ENCODE measurements at places on chromosomes 16 and 17. TPM values are rescaled to one million over a fixed set of nuclear protein-coding genes. Genes with fewer than 3 reads are reported as not detected.

The TPSD1 gene
- not detected for total RNA-seq

The AARSD1 gene
- total RNA-seq: 37.6 TPM

DNA sequence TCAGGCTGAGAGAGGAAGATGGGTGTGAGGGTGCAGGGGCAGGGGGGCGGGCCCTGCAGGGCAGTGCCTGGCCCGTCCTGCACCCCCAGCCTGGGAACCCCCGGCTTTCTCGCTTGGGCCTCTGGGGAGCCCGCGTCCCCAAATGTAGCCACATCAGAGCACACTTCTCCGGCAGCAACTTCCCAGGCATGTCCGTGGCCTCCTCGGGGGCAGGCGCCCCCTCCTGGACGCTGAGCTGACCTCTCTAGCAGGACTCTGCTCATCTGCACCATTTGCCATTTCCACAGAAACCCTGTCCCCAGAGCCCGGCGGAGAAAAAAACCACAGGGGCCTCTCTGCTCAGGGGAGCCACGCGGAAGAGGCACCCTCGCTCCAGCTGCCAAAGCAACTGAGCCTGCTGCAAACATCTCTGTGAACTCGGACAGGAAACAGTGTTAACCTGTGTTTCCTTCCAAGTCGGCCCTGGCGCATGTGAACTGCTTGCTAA is 63.4 kb downstream of the KLHDC4 start:
- H3K27ac ChIP-seq: peak overlapping the region; percentile 79
- peaks cover 52% of the 10 kb centered on the region for H3K4me1 ChIP-seq

DNA sequence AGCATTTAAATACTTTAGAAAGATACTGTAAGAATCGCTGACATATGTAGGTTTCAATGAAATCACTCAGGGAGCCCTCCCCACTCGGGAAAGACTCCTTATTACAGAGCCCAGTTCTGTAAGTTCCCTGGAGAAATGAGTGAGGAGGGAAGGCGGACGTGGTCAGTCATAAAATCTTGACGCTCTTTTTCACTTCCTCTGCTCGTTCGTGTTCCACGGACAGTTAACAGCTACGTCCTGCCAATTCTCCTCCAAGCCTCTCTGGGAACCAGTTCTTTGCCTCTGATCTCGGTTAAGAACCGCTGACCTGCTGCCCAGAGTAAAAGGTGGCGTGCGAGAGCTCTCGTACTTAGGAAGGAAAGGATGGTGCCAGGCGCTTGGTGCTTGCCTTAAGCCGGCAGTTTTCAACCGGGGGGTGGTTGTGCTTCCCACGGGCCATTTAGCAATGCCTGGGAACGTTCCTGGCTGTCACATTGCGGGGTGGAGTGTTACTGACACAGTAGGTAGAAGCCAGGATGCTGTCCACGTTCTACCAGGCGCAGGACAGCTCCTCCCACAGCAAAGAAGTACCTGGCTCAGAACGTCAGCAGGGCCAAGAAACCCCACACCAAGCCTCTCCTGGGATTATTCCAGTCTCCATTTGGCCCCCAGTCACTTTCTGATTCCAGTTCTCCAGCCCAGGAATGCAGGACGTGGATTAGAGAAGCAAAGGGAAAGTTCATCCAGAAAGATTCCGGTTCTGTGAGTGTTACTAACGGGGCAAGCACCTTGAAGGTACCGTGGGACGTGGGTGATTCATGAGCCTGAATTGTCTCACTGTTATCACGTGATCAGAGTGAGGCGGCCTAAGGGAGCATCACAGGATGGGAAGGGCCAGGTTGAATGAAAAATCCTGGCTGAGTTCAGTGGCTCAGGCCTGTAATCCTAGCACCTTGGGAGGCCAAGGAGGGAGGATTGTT is 87.7 kb downstream of the MRM3 start:
- H3K4me3 ChIP-seq: no peak overlapping the region
- peaks cover 13% of the 10 kb centered on the region for H3K27me3 ChIP-seq
- peaks cover 3% of the 10 kb centered on the region for H3K36me3 ChIP-seq
- H3K27ac ChIP-seq: no peak overlapping the region
- DNase-seq: no peak

DNA sequence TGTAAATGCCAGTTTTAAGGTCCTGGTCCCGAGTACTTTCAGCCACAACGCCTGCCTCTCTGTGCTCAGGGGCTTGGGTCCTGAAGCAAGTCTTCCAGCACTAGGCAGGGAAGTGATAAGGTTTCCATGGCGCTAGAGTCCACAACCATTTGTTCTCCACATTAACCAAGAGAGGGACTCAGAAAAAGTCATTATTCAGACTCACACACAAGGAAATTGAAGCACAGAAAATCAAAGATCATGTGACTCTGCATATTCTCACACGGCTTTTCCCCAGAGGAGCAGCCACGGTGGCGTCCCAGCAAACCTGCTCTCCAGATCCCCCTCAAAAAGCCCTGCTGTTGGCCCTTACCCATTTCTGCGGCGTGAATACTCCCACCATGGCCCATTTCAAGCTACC is 9.7 kb downstream of the ENPP7 start:
- H3K4me1 ChIP-seq: peaks cover 4% of the 10 kb centered on the region
- H3K27me3 ChIP-seq: peaks cover 10% of the 10 kb centered on the region
- H3K36me3 ChIP-seq: no peaks in the 10 kb centered on the region
- H3K27ac ChIP-seq: no peak overlapping the region
- DNase-seq: no peak
- no peak overlapping the region for H3K4me3 ChIP-seq

DNA sequence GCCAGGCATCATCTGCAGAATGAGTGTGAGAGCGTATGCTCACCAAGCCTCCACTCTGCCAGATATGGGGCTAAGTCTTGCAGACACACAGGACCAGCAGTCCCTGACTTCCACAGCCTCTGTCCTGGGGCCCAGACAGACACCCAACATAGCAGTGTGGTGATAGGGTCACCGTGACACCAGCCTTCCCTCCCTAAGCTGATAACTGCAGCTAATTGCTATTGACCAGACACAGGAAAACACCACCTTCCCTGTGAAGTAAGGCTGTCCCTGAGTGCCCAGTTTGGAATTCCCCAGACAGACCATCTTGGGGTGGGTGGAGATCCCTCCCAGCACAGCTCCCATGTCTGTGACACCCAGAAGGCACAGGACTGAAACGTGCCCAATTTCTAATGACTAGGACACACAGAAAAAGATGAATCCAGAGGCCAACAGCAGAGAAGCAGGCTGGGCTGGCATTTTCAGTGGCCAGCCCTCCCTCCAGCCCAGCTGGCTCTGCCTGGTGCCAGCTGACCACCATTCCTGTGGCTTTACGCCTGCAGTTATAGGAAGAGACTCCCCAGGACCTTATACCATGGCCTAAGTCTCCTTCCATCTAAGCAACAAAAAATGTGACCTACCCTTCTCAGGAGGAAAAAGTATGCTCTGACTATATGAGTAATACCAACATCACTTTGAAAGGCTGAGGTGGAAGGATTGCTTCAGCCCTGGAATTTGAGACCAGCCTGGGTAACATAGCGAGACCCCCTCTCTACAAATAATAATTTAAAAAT is 30.3 kb downstream of the ATPAF2 start:
- H3K27ac ChIP-seq: no peak overlapping the region
- H3K4me1 ChIP-seq: no peaks in the 10 kb centered on the region
- H3K4me3 ChIP-seq: no peak overlapping the region
- H3K36me3 ChIP-seq: no peaks in the 10 kb centered on the region
- H3K27me3 ChIP-seq: no peaks in the 10 kb centered on the region

- no peak overlapping the region for H3K4me3 ChIP-seq
- DNase-seq: no peak
- no peak overlapping the region for H3K27ac ChIP-seq
- H3K36me3 ChIP-seq: no peaks in the 10 kb centered on the region
- H3K27me3 ChIP-seq: peaks cover 7% of the 10 kb centered on the region
- peaks cover 30% of the 10 kb centered on the region for H3K4me1 ChIP-seq
Measured at GRCh38 chr17:1173432-1174262, 6.1 kb downstream of the ABR start.

DNA sequence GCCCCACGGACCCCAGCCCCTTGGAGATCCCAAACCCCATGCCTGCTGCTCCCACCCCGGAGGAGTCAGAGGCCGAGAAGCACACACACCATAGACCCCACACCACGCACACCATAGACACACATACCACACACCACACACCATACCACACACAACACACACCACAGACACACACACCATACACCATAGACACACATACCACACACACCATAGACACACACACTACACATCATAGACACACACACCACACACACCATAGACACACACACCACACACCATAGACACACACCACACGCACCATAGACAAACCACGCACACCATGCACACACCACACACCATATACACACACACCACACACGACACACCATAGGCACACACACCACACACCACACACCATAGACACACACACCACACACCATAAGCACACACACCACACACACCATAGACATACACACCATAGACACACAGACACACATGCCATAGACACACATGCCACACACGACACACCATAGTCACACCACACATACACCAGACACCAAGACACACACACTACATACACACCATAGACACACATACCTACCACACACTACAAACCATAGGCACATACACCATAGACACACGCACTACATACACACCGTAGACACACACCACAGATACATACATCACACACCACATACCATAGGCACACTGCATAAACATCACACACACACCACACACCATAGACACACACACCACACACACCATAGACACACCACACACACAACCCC is 11.3 kb downstream of the TBC1D16 start:
- no peaks in the 10 kb centered on the region for H3K27me3 ChIP-seq
- H3K36me3 ChIP-seq: no peaks in the 10 kb centered on the region
- no peak for DNase-seq
- H3K4me1 ChIP-seq: no peaks in the 10 kb centered on the region

- H3K27me3 ChIP-seq: peaks cover 13% of the 10 kb centered on the region
- H3K27ac ChIP-seq: no peak overlapping the region
- H3K4me1 ChIP-seq: no peaks in the 10 kb centered on the region
- H3K36me3 ChIP-seq: no peaks in the 10 kb centered on the region
Measured at GRCh38 chr17:50266384-50267073, 7.7 kb upstream of the TMEM92 start.

DNA sequence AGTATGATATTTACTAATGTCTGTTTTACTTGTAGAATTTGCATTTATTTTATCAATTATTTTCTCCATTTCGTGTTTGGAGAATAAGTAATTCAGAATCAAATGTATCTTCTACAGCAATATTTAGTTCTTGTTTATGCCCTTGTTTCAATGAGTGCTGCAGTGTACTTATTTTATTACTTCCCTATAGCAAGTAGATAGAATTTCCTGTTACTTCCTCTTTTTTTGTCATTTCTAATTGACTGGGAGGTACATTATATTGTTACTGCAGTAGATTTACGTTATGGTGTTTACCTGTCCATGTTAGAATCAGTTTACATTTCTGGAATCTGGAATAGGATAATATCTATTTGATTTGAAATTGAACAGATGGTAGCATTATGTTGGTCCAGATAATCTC is 71.2 kb downstream of the OMG start:
- peaks cover 13% of the 10 kb centered on the region for H3K4me1 ChIP-seq
- no peak overlapping the region for H3K4me3 ChIP-seq
- H3K27ac ChIP-seq: no peak overlapping the region
- no peak for DNase-seq
- peaks cover 2% of the 10 kb centered on the region for H3K36me3 ChIP-seq

DNA sequence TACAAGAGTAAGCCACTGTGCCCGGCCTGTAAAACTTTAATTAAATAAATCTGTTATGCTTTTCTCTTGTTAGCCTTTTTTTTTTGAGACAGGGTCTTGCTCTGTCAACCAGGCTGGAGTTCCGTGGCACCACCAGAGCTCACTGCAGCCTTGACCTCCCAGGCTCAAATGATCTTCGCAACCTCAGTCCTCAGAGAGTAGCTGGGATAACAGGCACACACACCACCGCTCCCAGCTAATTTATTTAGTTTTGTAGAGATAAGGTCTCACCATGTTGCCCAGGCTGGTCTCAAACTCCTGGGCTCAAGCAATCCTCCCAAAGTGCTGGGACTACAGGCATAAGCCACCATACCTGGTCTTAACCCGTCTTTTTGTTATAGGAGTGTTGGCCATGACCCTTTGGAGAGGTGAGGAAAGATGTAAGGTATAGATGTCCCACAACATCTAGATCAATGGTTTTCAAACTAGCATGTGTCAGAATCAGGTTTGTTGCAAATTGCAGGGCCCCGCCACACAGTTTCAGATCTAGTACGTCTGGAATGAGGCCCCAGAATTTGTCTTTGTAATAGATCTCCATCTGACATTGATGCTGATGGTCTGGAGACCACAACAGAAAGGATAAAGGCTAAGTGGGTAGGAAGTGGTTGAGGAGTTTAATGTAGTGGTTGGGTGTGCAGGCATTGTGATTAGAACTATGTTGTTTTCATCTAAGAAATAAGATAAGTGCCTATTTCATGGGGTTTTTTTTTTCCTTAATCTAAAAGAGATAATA is 4.3 kb upstream of the GGA2 start:
- peaks cover 74% of the 10 kb centered on the region for H3K4me1 ChIP-seq
- peak overlapping the region; percentile 75 for H3K27ac ChIP-seq
- peak; percentile 80 for DNase-seq
- H3K4me3 ChIP-seq: peak overlapping the region; percentile 45
- no peaks in the 10 kb centered on the region for H3K27me3 ChIP-seq
- peaks cover 31% of the 10 kb centered on the region for H3K36me3 ChIP-seq

DNA sequence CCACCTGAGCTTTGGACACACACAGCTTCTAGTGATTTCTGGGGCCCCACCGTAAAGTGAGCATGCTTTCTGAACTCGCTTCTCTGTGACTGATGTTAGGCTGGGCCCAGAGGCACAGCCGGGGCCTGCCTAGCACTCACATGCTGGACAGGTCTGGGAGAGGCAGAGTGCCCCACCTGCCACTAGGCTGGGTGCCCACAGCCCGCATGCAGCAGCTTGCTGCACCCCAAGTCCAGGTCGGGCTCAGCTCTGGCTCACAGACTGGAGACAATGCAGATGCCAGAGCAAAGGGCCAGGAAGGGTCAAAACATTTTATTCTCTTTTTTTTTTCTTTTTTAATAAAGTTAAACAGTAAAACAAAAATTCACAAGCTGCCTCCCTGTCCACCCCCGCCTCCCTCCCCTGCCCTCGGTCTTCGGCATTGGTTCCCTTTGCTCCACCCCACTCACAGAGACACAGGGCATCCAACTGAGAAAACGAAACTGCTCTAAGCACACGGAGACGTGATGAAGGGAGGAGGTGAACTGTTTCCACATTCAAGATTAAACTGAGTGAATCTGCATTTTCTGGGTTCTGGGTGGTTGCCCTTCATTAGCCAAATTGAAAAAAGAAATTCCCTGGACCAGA is 9.7 kb downstream of the CNP start:
- peaks cover 69% of the 10 kb centered on the region for H3K36me3 ChIP-seq
- no peaks in the 10 kb centered on the region for H3K27me3 ChIP-seq
- no peak for DNase-seq
- H3K4me3 ChIP-seq: no peak overlapping the region

DNA sequence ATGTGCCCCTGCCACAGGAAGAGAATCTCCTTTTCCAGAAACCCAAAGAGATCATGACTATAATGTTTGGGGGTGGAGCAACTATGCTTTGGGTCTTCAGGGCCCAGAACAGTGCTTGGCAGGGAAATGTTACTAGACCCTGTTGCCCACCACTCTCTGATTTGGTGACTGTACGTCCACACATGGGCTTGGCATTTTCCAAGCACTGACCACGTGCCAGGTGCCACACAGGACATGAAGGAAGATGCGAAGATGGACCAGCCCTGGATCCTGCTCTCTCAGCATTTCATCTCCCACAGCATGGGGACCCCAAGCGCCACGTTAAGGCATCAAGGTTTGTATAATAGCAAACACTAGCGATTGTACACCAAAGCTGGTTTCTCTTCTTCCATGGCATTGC is 50.1 kb downstream of the GSG1L start:
- H3K4me1 ChIP-seq: peaks cover 19% of the 10 kb centered on the region
- H3K27me3 ChIP-seq: peaks cover 27% of the 10 kb centered on the region
- no peak for DNase-seq
- no peak overlapping the region for H3K27ac ChIP-seq
- no peaks in the 10 kb centered on the region for H3K36me3 ChIP-seq
